ENCODE measurements at places on chromosomes 6 and 20.

DNA sequence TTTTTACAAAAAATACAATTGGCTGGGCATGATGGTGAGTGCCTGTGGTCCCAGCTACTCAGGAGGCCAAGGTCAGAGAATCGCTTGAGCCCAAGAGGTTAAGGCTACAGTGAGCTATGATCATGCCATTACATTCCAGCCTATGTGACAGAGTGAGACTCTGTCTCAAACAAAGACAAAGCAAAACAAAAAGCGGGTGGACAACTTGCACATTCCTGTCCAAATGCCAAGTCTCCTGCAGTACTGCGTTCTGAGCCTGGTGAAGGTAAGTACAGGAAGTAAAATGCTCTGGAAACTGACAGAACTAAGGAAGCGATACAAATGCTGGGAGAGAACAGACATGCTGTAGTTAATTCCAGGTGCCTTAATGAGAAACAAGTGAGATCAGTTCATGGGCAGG lies 20.4 kb upstream of the TMEM242 start:
- no peak for DNase-seq

DNA sequence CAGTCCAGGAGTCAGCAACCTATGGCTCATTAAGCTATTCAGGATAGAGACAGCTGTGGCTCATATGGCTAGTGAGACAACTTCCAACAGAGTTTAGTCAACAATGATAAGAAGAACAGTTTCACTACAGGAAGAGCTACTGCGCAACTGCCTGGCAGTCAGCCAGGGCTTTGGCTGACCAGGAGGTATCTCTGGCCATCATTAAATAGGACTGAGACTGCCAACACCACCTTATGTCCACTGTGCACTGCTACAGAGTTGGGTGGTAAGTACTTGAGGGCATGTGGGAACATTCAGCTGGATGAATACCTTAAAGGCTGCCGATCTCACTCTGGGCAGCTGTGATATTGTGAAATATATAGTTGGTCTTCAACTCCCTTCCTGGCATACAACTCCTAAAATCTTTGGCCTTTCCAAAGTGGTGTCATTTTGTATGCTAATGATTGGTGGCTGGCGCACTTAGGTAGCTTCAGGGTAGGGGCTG lies 52.2 kb upstream of the FAM83C start:
- DNase-seq, result peak; percentile 12

- DNase-seq, result no peak
Measured at GRCh38 chr6:74167976-74168375, 472.0 kb downstream of the CD109 start.

DNA sequence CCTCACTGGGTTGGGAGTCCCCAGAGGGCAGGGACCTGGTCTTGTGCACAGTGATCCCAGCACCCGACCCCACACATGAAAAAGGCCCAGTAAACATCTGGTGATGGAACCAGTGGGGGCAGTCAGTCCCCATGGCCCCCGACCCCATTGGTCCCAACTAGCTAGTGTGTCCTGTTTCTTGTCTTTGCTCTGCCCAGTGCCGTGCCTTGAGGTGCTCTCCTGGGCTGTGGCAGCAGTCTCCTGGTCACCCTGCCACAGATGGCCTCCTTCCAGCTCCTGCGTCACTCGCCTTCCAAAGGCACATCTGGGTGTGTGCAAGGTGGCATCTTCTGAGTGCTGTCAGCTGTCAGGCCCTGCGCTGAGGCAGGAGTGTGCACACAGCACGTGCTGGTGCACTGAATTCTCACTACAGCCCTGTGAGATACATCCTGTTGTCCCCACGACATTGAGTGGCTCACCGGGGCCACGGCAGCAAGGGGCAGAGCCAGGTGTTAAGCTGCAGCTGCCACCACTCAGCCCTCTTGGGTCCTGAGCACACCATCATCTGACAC lies 3.9 kb downstream of the NPEPL1 start:
- DNase-seq, result no peak

GRCh38 chr20:8948442-8949020 lies 120.4 kb upstream of the PLCB4 start:
- no peak for DNase-seq

- DNase-seq, result no peak
Measured at GRCh38 chr20:41786158-41786557, 168.0 kb upstream of the CHD6 start.

- peak; percentile 27 for DNase-seq
Measured at GRCh38 chr6:137218473-137218916, 690 bp downstream of the IFNGR1 start.

GRCh38 chr6:2531426-2532215 lies 219.1 kb downstream of the MYLK4 start:
- DNase-seq, result no peak

DNA sequence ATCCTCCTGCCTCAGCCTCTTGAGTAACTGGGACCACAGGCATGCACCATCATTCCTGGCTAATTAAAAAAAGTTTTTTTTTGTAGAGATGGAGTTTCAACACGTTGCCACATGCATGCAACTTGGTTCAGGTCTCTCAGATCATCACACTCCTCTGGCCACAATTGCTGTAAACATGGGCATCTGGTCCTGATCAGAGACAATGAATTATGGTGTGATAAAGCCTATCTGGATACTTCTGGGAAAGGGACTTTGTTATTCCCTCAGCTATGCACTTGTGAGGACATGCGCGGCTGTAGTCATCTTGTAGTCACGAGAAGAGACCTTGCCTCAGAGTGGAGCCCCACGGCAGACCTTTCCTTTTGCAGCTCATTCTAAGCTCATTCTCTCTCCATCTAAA lies 210.9 kb upstream of the ZFP64 start:
- no peak for DNase-seq

DNA sequence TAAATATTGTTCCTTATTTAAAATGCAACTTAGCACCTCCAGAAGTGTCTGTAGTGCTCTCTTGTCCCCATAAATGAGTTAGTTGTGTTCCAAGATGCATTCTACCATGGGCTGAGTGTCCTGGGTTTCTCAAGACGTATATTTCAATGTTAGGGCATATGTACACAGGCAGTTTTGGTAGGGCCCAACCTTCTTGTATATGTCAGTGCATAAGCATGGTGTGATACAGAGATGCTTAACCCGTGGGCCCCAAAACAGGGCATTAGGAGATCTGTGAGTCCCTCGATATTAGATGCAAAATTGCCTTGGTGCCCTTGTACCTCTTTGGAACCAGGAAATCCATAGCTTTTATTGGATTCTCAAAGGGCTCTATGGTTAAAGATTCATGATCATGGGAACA lies 91.5 kb upstream of the HIVEP1 start:
- DNase-seq, result no peak

DNA sequence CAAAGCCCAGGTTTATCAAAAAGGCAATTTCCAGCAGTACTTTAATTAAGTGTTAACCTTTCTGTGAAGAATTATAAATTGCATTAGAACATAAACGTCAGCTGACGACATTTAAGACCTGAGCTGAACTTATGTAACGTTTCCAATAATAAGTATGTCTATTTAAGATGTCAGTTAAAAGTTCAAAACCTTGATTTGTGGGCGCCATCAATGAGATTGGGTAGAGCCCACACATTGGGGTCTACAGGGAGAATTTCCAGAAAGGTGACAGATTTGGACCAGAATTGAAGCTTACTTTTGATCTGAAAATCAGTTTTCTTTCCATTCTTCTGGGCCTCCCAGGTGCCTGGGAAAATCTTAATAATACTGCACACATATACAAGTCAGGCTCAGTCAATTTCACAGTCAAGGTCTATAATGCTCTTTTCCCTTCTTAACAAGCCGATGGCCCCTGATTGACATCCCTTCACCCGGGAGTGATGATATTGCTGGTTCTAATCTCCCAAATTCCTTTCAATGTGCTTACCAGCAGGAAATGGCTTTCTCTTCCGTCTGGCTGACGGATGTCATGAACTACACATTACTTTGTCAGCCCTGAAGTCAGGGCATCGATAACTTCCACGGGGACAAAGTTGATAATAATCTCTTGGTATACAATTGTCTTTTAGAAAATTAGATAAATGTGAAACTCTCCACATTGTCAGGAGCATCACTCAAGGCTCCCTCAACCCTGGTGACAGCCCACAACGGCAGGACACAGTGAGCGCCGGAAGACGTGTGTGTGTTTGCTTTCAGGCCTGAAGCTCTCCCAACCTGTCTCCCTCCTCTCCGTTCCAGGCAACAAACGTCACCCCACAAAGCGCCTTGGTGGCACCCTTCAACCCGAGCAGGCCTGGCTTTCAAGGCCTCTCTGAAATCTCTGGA lies 396.5 kb upstream of the CNR1 start:
- no peak for DNase-seq

DNA sequence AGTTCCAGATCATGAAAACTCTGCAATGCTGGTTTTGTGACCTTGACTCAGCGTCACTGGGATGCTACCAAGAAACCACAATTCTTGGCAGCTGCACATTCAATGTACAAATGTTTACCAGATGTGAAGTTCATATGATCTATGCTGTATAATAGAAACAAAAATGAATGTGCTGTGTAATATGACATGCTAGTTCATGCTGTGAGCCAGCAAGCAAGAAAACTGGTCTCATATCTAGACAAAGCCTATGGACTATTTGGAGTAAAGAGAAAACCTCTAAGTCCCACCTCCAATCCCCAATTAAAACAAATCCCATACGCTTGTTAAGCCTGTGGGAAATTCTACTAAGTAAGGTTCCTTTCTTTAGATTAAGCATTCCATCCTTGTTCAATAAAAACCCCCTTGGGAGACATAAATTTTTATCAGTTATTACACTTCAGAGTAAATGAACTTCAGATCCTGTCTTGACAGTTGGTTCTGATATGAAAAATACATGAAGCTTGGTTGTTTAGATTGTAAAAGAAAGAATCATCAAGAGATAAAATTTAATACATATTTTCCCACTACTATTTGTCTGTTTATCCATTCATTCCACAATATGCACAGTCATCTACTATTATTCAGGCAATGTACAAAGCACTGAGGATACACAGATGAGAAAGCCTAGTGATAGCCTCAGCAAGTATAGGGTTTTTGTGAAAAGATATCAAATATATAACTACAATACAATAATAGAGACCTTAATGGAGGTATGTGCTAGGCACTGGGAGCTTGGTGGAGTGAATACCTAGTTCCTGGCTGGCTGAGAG lies 20.1 kb downstream of the COL21A1 start:
- DNase-seq, result no peak

- no peak for DNase-seq
Measured at GRCh38 chr6:88455317-88455716, 289.2 kb upstream of the CNR1 start.

DNA sequence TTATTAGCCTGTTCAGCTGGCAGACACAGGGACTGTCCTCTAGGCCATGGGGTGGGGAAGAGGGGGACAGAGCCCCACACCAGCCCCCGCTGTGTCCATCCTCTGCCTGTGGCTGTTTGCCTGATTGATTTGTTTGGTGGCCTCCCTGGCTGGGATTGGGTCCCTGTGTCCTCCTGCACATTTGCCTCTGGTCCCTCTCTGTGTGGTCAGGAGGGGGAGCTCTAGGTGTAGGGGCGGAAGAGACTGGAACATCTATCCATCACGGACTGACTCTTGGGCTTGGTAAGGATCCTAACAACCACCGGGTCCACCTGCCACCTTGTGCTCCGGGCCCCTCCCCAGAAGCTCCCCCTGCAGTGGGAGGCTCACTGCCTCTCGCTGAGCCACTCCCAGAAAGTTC lies 38.4 kb upstream of the CCDC167 start:
- peak; percentile 11 for DNase-seq

GRCh38 chr6:14079433-14079832 lies 38.1 kb upstream of the CD83 start:
- DNase-seq, result no peak

DNA sequence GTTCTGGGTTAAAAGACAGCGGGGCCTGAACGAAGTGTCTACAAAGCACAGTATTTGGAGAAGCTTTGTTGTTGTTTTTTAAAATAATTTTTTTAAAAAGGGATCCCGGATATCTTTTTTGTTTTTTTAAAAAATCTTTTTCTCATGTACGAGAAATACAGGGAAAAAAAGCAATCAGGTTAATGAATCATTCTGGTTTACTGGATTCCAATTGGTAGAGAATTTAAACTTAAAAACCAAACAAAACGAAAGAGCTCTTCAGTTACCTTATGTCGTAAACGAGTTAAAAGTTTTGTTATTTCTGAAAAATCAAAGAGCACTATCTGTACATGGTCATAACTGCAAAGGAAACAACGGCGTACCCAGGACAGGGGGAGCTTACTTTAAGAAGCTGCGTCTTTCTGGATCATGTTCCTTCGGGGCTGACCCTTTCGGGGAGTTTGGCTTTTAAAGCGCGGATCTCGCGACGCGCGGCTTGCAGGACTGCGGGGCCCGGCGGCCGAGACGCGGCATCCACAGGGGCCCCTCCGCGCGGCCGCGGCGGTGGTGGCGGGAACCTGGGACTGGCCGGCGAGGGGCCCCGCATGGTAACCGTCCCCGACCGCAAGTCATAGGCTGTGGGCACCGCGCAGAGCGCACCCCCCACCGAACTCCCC lies 927 bp downstream of the IL20RA start:
- DNase-seq, result no peak

Measured in NCI-H460 (cell line).